A172 (cell line): ENCODE measurements at places on chromosomes 16 and 17.
A peak's percentile ranks its signal among the peaks of the same experiment; 100 is the strongest.

GRCh38 chr17:74123350-74123749 lies 80.1 kb upstream of the RPL38 start:
- peak; percentile 88 for DNase-seq

DNA sequence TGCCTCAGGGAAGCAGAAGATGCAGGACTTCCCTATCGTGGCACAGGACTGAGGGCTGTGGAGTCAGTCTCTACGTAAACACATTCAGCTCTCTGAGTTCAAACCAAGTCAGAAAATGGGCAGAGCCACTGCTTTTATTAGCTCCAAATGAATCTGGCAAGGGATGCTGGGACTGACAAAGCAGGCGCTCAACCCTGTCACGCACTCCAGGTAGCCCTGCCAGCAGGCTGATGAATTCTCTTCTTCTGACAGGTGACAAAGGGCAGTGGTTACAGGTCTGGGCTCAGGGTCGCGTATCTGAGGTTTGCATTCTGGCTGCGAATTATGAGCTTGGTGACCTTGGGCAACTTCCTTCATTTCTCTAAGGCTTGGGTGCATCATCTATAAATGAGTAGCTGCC lies 9.4 kb downstream of the RPH3AL start:
- no peak for DNase-seq

DNA sequence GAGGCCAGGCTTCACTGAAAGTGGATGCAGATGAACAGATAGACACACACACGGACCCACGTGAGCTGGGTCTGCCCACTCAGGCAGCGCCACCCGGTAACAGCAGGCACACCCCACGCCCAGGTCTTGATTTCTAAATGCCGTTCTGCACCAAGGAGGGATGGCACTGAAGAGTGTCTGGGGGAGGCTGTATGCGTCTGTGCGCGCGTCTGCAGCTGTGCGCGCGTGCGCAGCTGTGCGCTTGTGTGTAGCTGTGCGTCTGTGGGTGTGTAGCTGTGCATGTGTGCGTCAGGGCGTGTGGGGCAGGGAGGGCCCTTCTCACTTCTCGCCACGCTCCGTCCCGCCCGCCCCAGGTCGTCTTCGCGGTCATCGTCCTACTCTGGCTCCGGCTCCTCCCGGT lies 15.5 kb upstream of the IL17C start:
- DNase-seq: no peak

DNA sequence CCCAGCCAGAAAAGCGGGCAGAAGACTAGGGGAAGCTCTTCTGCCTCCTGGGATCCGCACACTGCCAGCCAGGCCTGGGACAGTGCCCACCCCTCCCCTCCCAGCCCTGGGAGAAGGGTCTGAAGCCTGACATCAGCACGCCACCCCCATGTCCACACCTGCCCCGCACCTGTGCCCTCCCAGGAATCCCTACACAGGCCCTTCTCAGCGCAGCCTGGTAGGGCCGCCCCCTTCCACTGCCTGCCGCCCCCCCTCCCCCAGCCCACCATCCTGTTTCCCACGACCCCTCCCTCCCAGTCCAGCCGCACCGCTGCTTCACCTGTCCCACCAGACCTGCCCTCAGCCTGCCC lies 10.6 kb downstream of the ENPP7 start:
- DNase-seq: no peak

- DNase-seq: no peak
Observed at GRCh38 chr17:40961591-40961990, 5.2 kb downstream of the KRT39 start.

- peak; percentile 85 for DNase-seq
Observed at GRCh38 chr16:89972244-89973234, 24.0 kb downstream of the DEF8 start.

DNA sequence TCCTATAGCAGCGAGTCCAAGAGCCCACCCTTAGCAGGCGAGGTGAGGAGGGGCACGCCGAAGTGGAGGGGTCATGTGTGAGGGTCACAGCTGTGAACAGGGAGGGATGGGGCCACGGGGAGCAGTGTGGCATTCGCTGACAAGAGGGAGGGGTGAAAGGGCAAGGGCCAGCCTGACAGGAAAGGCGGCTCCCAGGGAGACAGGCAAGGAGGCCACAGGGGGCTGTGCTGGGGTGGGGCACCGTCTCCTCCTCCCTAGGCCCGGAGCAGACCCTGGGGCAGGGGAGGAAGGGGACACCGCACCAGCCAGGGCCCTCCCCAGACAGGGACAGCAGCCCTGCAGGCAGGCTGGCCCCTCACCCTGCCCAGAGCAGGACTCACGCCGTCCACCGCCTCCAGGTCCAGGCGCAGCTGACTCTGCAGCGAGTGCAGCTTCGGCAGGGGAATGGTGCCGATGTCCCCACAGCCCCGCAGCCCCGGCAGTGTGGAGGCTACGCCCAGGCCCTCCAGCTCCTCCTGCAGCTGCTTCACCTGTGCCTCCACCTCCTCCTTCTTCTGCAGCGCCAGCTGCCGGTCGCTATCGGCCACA lies 15.1 kb downstream of the GNPTG start:
- DNase-seq: no peak

GRCh38 chr17:77286641-77287431 lies 146.1 kb downstream of the SEC14L1 start:
- peak; percentile 99 for DNase-seq

- DNase-seq: no peak
Observed at GRCh38 chr16:19213885-19214284, 45.8 kb downstream of the SYT17 start.

- no peak for DNase-seq
Observed at GRCh38 chr16:12143447-12144172, 167.1 kb downstream of the SNX29 start.

DNA sequence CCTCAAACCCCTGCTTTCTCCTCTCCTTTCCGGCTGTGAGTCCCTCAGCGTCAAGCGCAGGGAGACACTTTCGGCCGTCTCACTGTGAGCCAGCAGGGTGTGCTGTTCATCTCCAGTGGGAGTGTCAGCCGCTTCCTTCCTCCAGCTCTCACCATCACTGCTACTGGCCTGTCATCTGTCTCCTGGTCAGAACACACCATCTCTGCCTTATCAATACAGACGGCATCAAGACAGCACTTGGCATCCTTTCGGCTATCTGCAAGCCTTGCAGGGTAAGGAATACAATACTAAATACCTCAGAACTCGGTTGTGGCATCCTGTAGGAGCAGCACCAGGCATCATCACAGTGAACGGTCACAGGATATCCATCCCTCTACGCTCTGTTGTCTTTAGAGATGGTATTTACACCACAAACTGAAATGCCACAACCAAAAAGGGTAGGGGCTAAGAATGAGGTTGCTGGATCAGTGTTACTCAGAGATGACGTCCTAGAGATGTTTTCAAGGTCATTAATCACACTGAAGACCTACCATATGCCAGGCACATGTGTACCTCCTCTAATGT lies 20.7 kb upstream of the CMTM4 start:
- DNase-seq: peak; percentile 58

DNA sequence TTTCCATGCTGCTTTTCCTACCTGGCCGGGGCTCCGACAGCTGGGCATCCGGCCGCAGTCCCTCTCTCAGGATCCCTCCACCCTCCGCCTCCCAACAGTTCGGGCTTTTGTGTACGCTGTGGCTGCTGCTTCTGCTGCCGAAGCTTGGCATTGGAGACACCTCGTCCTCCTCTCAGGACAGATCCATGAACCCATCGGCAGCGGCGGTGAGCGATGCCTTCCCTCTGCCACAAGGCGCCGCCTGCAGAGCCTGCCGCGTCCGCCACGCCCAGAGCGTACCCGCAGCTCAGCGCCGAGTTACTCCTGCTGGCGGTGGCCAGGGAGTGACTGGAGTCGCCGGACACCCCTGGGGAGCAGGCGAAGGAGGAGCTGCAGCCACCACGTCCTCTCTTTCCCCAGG lies 2032.8 kb downstream of the TP53TG3F start:
- DNase-seq: no peak

- DNase-seq: no peak
Observed at GRCh38 chr17:76268991-76269981, 4.1 kb downstream of the UBALD2 start.

DNA sequence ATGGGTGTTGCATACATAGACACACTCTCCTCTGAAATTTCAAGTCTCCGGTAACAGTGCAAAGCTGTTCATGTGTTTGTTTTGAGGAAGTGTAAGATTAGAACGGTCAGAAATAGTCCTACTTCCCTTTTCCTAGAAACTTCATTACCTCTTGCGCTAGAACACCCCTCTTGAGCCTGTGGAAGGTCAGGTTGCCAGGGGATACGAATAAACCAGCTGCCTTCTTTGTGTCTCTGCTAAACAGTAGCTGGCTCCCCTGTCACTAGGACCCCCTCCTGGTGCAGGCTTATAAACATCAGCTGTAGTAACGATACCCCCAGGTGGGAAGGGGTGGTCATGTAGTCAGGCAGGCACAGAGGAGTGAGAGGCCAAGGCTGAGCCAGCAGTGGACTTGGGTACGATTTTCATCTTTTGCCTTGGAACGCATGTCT lies 113.4 kb upstream of the RCVRN start:
- DNase-seq: no peak
